ENCODE measurements at places on chromosomes 12 and 14.
A peak's percentile ranks its signal among the peaks of the same experiment; 100 is the strongest.

- DNase-seq = no peak
Measured at GRCh38 chr12:97912943-97913342, 450.3 kb downstream of the RMST start.

DNA sequence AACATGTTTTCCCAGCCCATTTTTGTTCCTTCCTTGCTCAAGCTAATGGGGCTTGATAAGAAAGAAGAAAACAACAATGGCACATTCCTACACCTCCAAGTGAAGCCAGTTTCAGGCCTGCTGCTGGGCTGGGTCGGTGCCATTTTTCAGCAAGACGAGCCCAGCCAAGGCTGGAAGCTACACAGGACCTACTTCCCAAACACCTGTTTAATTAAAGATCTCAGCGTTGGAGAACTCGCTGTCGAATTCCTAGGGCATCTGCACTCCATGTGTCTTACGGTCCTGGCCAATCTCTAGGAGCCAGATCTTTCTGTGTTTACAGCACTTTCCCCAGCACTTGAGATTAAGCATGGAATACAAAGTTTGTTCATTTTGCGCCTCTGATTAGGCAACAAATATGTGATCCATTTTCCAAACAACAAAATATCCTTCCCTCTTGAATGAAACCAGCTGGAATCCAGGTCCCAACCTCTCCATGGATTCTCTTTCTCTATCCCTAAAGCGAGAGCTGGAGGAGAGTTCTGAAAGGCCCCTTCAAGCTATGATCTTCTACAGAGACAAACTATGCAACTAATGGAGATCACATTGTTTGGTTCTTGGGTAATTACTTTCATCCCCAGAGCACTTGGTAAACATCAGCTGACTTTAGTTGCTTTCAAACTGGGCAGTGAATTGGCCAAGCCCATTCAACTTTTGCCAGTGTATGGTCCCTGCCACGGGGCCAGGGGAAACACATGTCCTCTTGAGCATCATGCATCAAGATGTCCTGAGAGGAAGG lies 34.3 kb upstream of the TC2N start:
- no peak for DNase-seq

DNA sequence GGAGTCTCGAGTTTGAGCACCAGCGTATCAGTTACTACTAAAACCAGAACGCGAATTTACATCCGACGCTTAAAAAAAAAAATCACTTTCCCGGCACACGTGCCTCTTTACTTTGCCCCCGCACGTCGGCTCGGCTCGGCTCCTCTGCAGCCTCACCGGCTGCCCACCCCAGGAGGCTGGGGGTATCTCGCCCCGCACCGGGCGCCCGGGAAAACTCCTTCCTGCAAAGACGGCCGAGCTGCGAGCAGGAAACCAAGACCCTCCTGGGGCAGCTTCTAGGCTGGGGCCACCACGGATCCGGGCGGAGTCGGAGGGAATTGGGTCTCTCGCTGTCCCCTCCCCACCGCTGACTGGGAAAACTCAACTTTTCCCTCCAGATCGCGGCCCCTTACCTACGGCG lies 610 bp downstream of the VSIG10 start:
- DNase-seq = no peak

GRCh38 chr14:37590428-37591139 lies 4.5 kb downstream of the FOXA1 start:
- DNase-seq = no peak

- no peak for DNase-seq
Measured at GRCh38 chr12:24378548-24379407, 429.3 kb upstream of the SOX5 start.

DNA sequence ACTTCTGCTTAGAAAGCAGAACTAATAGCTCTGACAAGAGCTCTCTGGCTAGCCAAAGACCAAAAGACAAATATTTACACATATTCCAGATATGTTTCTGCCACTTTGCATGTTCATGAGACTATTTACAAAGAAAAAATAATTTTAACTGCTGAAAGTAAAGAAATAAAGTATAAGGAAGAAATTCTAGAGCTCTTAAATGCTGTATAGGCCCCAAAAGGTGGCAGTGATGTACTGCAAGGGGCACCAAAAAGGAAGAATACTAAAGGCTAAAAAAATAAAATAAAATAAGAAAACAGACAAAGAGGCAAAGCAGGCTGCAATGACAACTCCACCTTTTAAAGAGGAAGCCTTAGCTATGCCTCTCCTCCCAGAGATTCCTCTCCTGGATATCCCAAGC lies 23.0 kb downstream of the KLRK1 start:
- no peak for DNase-seq

- no peak for DNase-seq
Measured at GRCh38 chr12:1302201-1302870, 292.0 kb downstream of the FBXL14 start.

DNA sequence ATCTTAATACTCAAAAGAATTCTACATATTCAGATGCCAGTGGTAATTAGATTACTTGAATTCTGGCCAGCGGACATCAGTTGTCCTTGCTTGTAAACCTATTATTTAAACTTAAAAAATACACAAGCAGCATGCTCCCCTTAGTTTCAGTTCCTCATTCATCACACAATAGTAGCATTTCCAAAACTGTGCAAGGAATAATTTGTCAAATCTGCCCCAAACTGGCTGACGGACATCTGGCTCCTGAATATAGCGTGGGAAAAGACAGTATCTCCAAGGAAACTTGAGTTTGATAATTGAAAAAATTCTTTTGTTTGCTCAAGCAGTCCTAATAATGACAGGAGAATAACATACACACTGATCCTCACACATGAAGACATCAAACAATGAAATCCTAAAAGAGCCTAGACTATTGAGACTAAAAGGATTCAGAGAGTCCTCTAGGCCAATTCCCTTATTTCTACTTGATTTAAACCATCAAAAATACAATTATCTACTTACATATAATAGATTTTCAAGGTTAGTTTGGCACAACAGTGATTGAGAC lies 90.4 kb downstream of the KIF21A start:
- DNase-seq = no peak

DNA sequence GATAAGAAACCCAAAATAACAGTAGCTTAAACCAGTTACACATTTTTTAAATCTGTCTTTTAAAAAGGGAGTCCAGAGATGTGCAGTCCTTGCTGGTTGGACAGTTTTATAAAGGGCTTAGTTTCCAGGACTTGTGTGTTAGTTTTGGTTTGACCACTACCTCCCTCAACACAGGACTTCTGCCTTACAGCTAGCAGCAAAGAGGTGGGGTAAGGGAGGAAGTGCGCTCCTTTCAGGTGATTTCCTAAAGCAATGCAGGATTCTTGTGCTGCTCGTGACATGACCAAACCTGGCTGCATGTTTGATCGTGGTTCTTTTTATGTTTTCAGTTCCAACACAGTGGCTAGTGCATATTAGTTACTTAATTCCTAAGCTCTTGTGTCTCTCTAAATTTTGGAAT lies 266.2 kb downstream of the TMTC2 start:
- no peak for DNase-seq

- peak; percentile 1 for DNase-seq
Measured at GRCh38 chr14:63388766-63389431, 70.2 kb upstream of the GPHB5 start.

DNA sequence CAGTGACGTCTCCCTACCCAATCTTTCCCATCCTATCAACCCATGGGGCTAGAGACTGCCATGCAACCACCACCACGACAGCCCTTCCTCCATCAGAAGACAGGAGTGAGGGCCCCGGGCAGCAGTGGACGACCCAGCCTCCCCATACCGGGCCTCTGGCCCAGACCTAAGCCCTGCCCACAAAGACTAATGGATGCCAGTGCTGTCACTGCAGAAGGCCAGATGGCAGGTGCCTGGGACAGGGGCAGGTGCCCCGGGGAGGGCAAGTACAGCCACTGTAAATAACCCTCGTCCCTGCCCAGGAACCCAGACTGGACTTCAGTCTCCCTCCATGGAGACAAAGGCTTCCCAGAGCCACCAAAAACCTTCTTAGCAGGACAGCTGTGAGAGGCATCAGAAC lies 20.3 kb upstream of the HSPB8 start:
- no peak for DNase-seq

DNA sequence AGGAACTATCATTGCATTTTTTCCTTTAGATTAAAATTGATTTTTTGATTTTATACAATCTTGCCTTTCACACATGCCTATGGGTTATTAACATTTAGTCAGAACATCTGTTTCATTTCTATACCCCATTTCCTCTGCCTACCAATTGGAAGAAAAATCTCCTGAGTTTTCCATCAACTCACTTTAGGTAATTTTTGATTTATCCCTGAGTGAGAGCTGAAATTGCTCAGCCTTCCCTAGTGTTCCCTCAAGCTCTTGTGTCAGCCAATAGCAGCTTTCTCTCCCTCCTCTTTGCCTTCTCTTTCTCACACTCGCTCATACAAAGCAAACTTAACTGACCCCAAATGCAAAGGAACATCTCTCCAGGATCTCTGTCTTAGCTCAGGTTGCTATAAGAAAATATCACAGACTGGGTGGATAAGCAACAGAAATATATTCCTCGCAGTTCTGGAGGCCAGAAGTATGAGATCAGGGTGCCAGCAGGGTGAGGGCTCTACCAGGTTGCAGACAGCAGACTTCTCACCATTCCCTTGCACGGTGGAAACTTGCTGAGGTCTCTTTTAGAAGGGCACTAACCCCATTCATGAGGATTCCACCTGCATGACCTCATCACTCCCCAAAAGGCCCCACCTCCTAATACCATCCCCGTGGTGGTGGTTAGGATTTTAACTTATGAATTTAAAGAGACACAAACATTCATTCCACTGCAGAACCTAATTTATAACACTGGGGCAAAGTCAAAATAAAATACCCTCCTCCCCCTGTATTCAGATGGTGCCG lies 224.2 kb upstream of the SFSWAP start:
- DNase-seq = no peak

DNA sequence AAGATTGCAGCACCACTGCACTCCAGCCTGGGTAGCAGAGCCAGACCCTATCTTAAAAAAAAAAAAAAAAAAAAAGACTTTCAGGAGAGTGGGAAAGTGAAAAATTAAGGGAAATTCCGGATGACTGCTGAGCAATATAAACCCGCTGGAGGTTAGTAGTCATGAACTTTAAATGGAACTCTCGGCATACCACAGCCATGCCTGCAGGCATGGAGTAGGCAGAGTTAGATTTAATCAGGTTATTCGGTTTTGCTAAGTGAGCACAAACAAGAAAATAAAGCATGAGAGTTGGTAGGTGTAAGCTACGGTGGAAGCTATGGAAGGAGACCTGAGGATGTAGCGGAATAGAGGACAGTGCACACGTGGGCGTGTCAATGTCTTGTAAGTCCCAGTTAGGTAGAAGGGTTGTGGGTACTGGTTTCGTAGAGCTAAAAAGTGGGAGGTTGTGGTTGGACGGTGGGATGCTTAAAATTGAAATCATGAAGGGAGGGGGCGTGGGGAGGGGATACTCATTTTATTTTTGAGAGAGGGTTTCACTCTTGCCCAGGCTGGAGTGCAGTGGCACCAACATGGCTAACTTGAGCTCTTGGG lies 11.8 kb upstream of the TUBA1C start:
- DNase-seq = no peak

DNA sequence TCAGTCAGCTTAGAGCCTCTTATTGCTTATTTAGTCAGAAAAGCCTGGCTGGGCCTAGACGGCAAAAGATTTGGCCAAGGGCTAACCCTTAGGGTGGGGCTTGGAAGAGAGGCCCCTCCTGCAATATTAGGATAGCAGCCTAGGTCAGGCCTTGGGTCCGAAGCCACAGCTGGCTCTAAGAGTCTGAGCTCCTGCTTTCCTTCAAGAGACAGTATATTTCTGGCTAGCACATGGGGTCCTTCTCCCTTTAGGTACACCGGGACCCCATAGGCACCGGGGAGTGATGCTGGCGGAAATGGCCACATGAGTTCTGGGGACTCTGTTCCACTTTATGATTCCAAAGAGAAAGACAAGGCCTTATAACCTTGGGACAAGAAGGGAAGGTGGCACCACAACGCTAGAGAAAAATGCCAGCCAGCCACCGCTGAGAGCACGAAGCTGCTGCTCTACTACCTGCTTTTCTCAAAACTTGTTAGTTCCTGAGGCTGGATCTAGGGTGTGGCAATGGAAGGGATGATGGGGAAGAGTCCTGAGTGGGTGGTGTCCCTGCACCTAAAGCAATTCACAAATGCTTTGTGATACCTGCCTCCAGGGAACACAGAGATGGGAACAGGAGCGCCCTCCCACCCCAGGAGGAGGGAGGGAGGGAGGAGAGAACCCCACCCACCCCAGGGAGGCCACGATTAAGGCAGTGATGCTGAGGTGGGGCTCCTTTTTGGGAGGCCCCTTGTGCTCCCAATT lies 3.1 kb upstream of the AVIL start:
- DNase-seq = no peak
